ENCODE measurements at places on chromosomes 16 and 17.
A peak's percentile ranks its signal among the peaks of the same experiment; 100 is the strongest.

GRCh38 chr16:49491771-49492761 is 118.5 kb downstream of the C16orf78 start:
- peak overlapping the region; percentile 36 for H3K27ac ChIP-seq
- H3K4me1 ChIP-seq: peaks cover 10% of the 10 kb centered on the region
- H3K4me3 ChIP-seq: peak overlapping the region; percentile 47
- H3K27me3 ChIP-seq: no peaks in the 10 kb centered on the region
- no peaks in the 10 kb centered on the region for H3K36me3 ChIP-seq

- H3K36me3 ChIP-seq: no peaks in the 10 kb centered on the region
- H3K27ac ChIP-seq: no peak overlapping the region
- peaks cover 11% of the 10 kb centered on the region for H3K4me1 ChIP-seq
- H3K4me3 ChIP-seq: no peak overlapping the region
Measured at GRCh38 chr17:75601057-75601987, 13.7 kb downstream of the MYO15B start.

DNA sequence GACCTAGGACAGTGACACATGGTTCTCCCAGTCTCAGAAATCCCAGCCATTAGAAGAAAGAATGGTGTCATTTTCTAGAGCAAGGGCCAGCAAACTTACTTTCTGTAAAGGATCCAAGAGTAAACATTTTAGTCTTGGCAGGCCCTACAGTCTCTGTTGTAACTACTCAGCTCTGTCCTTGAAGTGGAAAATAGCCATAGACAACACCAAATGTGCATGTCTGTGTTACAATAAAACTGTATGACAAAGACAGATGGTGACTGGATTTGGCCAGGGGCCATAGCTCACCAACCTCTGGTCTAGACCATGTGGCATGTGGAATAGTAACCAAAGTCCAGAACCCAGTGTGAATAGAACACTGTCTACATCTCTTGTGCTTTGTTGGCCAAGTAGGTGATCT is 286.5 kb downstream of the HS3ST4 start:
- H3K36me3 ChIP-seq: no peaks in the 10 kb centered on the region
- H3K27me3 ChIP-seq: no peaks in the 10 kb centered on the region
- H3K4me1 ChIP-seq: peaks cover 8% of the 10 kb centered on the region
- DNase-seq: no peak
- H3K27ac ChIP-seq: no peak overlapping the region

DNA sequence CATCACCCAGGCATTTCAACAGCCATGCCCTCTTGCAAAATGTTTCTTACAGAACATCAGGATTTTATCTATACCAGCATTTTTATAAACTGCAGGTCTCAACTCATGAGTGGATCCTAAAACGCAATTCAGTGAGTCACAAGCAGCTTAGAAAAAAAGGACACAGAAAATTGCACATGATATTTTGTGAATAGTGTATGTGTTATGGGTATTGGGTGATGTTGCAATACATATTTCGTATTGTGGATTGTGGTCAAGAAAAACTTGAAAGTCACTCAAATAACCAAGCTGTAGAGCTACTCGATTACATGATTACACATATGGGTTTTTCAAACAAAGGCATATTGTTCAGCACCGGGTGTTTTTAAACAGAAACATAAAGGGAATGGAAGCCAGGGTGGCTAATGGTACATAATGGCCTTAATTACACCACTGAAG is 1.4 kb downstream of the WIPI1 start:
- H3K4me1 ChIP-seq: peaks cover 41% of the 10 kb centered on the region
- peaks cover 16% of the 10 kb centered on the region for H3K36me3 ChIP-seq
- no peak for DNase-seq
- peak overlapping the region; percentile 91 for H3K4me3 ChIP-seq

DNA sequence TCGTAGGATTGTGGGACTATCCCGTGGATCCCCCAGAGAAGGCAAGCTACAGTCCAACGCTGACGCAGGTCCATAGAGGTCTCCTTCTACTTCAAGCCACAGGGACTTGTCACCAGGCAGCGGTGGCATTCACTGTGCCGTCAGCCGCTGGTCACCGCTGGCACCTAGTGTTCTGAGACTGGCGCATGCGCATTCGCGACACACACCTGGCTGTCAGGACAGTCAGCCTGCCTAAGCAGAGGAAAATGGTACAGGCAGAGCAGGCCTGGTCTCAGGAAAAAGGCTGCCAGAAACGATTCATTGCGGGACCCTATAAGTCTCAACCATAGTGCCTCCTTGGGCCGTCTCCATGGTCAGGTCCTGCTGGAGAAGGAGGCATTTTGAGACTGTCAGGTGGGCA is 138.0 kb upstream of the WSB1 start:
- H3K36me3 ChIP-seq: no peaks in the 10 kb centered on the region
- H3K27ac ChIP-seq: no peak overlapping the region
- H3K27me3 ChIP-seq: no peaks in the 10 kb centered on the region
- H3K4me1 ChIP-seq: no peaks in the 10 kb centered on the region
- H3K4me3 ChIP-seq: no peak overlapping the region

DNA sequence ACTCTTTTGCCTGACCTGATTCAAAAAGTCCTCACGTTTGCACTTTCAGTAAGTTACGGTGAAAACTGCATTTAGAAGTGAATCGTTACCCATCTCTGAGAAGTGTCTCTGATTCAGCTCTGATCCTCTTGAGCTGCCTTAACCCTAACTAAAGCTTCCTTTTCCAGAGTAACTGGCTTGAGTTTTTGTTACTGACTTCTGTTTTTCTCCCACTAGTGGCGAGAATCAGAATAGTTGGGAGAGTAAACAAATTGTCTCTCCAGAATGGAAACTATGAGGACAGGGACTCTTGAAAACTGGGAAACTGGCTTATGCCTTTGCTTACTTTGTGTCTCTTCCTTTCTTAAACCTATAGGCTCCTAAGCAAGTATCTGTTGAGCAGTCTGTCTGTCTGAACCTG is 31.3 kb upstream of the KPNB1 start:
- H3K36me3 ChIP-seq: peaks cover 24% of the 10 kb centered on the region
- peaks cover 48% of the 10 kb centered on the region for H3K4me1 ChIP-seq
- no peak overlapping the region for H3K4me3 ChIP-seq
- DNase-seq: no peak
- H3K27me3 ChIP-seq: no peaks in the 10 kb centered on the region

DNA sequence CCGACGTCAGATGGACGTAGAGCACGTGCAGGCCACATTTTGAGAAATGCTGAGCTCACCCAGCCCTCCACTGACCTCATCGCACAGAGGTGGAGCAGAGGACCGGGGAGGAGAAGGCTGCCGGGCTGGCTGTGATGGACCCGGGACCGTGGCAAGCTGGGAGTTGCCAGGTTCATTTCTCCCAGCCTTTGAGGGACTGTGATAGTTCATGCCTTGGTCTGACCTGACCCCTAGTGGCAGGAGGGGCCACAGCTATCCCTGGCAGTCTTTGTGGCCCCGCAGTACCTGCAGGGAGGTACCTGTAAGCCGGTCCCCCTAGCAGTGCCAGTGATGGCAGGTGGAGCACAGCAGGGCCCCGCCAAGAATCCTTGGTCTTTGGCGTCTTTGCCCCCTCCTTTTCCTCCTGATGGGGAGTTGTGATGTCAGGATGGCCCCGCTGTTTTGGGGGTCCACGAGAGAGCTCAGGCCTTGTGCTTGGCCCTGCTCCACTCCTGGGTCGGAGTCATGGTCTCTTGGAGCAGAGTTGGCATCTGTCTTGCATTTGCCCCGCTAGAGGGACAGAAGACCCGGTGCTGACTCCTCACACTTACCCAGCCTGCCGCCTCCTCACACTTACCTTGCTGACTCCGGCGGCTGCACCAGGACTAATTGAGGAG is 50.4 kb downstream of the OR1D5 start:
- H3K36me3 ChIP-seq: no peaks in the 10 kb centered on the region
- H3K27ac ChIP-seq: no peak overlapping the region
- H3K4me3 ChIP-seq: no peak overlapping the region

DNA sequence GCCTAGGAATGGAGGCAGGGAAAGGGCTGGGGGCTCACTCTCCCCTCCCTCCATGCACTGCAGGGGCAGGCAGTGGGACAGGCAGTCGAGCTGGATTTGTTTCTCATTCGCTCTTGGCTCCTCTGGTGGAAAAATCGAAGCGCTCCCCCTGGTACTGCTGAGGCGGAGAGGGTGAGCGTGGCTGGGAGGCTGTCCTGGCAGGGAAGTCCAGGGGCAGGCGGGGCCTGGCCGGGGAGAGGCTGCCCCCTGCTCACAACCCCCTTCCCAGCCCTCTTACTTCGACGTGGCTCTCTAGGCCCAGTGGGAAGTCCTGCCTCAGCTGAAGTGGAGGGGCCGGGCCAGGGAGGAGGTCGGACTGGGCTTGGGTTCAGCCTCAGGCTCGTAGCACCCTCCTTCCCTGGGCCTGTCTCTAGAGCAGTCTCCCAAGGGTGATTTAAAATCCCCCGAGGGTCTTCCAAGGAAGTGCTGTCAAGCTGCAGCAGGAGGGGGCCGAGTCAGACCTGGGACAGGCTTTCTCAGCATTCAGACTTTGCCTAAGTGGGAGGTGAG is 16.5 kb upstream of the TMEM92 start:
- no peak overlapping the region for H3K27ac ChIP-seq
- no peak overlapping the region for H3K4me3 ChIP-seq
- DNase-seq: no peak
- H3K4me1 ChIP-seq: peaks cover 30% of the 10 kb centered on the region
- no peaks in the 10 kb centered on the region for H3K27me3 ChIP-seq

DNA sequence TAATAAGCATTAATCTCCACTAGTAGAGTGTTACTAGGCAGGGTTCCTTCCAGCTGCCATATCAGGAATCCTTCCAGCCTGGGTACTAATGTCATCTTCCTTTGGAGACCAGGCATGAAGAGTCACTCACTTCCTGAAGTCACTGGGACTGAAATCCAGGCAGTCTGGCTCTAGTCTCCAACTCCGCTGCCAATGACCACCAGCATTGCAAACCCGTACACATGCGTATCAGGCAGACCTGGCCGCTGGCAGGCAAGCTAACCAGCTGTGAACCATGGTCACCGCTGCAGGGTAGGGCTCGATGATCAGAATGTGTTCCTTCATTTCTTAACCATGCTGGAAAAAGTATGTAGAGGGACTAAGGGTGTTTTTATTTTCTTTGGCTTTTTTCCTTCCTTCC is 255.5 kb downstream of the CDH13 start:
- peak; percentile 66 for DNase-seq
- no peaks in the 10 kb centered on the region for H3K4me1 ChIP-seq
- no peaks in the 10 kb centered on the region for H3K27me3 ChIP-seq
- no peak overlapping the region for H3K4me3 ChIP-seq

DNA sequence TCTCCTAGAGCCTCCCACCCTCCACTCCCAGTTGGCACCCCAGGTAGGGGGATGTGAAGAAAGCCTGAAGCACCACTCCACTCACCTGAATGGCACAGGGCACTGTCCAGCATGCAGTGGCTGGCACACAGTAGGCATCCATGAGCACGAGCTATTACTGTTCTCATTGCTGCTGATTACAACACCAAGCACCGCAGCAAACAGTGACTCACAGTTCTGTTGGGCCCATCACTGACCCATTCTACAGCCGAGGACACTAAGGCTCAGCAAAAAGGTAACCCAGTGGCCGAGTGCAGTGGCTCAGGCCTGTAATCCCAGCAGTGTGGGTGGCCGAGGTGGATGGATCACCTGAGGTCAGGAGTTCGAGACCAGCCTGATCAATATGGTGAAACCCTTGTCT is 2.7 kb downstream of the ZSCAN10 start:
- H3K27ac ChIP-seq: no peak overlapping the region
- no peak for DNase-seq
- H3K36me3 ChIP-seq: no peaks in the 10 kb centered on the region

GRCh38 chr17:279331-279730 is 73.3 kb downstream of the RPH3AL start:
- DNase-seq: no peak
- no peak overlapping the region for H3K27ac ChIP-seq
- H3K27me3 ChIP-seq: no peaks in the 10 kb centered on the region
- H3K4me3 ChIP-seq: no peak overlapping the region
- H3K4me1 ChIP-seq: no peaks in the 10 kb centered on the region

DNA sequence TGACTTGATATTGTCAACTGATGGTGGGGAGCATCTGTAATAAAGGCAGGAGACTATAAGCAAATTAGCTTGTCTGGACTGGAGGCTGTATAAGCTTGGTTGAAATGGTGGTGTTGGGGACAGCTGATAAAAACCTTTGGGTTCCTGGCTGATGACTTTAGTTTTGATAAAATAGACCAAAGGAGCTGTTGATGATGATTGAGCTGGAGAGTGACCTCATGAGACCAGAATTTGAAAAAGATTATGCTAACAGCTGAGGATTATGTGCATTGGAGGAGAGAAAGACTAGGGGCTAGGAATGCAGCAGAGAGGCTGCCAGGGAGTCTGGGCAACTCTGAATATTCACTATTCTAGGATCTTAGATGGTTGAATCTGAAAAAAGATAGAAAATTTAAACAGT is 8.7 kb upstream of the CDC27 start:
- no peaks in the 10 kb centered on the region for H3K27me3 ChIP-seq
- no peak overlapping the region for H3K4me3 ChIP-seq
- H3K4me1 ChIP-seq: no peaks in the 10 kb centered on the region
- no peak overlapping the region for H3K27ac ChIP-seq
- no peak for DNase-seq

GRCh38 chr17:57133486-57133885 is 48.4 kb downstream of the AKAP1 start:
- no peaks in the 10 kb centered on the region for H3K27me3 ChIP-seq
- no peak overlapping the region for H3K4me3 ChIP-seq
- H3K4me1 ChIP-seq: peaks cover 7% of the 10 kb centered on the region
- H3K27ac ChIP-seq: no peak overlapping the region

GRCh38 chr17:62024866-62025265 is 40.2 kb downstream of the MED13 start:
- no peaks in the 10 kb centered on the region for H3K27me3 ChIP-seq
- no peak overlapping the region for H3K27ac ChIP-seq
- peaks cover 5% of the 10 kb centered on the region for H3K4me1 ChIP-seq
- DNase-seq: no peak

DNA sequence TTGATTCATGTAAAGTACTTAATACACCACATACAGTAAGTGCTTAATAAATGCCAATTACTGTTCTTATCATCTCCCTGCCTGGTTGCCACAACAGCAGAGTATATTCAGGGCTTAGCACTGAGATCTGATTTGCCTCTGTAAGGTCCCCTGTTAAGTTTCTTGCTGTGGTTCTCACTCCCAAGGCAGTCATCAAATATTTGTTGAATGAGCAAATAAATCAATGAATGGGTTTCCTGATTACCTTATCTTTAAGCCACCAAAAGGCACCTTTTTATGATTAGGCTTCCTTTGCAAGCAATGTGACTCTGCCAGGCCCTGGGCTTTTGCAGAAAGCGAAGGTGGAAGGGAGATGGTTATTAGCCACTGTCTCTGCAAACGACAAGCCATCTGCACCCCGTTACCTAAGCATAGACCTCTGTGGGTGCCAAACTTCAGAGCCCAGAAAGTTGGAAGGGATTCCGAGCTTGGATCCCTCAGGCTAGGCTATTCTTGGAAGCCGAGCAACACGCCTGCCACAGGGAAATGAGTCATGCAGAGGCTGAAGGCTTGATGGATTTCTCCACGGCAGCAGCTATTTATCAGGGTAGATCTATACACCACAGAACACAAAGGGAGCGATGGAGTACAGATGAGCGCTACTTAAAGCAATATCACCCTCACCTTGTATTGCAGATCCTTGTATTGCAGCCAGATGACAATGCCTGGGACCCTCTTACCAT is 102.0 kb downstream of the GRIN2A start:
- peak overlapping the region; percentile 73 for H3K27ac ChIP-seq
- no peaks in the 10 kb centered on the region for H3K36me3 ChIP-seq
- H3K27me3 ChIP-seq: no peaks in the 10 kb centered on the region

All from esophagus muscularis mucosa (tissue), 4 donors.